Endothelial cell of umbilical vein (primary cell): ENCODE measurements at places on chromosomes 2 and 18. TPM values are rescaled to one million over a fixed set of nuclear protein-coding genes. Genes with fewer than 3 reads are reported as not detected.

UGP2 gene
- 57.7 and 63.9 TPM in 2 replicates for total RNA-seq

SERPINB13 gene
- total RNA-seq = not detected in 2 replicates

HRH4 gene
- total RNA-seq = not detected in 2 replicates

HNMT gene
- 13.4 and 16.9 TPM in 2 replicates for total RNA-seq

CUL3 gene
- total RNA-seq = 82.3 and 87.1 TPM in 2 replicates

CD8A gene
- not detected in 2 replicates for total RNA-seq

ANKRD30B gene
- total RNA-seq = not detected in 2 replicates

RAD51AP2 gene
- total RNA-seq = not detected in 2 replicates

SLC5A7 gene
- not detected in 2 replicates for total RNA-seq
